ENCODE measurements at places on chromosomes 7 and 10.
A peak's percentile ranks its signal among the peaks of the same experiment; 100 is the strongest.

GRCh38 chr10:121596689-121597503 lies 1.3 kb downstream of the FGFR2 start:
- DNase-seq, result no peak

DNA sequence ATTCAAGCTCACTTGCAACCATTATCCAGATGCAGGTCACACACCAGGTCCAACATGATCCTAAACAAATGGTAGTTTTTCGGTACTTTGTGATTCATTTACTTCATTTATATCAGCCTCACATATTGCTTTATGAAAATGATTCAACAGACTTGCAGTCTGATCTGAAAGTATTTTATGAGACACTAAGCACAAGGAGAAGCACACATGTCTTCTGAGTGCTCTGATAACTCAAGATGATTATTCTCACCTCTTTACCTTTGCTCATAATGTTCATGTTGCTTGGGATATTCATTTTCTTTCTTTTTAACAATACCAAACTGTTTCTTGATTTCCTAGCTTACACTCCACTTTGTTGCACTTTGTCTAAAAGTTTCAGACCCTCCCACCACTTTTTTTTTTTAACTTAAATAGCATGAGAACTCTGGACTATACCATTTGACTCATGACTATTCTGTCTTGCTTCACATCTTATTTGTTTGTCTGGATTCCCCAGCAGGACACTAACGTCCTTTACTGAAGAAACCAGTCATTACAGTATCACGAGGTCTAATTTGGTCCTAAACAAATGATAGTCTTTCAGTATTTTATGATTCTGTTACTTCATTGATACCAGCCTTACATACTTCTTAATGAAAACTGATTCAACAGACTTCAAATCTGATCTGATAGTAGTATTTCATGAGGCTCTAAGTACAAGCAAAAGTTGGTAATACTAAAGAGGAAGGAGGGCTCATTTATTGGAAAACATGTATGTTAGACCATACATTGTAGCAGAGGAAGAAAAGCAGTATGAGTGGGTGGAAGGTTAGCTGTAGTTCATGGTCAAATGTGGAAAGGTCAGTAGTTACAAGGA lies 171.8 kb upstream of the AHR start:
- no peak for DNase-seq

GRCh38 chr10:5812283-5813090 lies 747 bp downstream of the GDI2 start:
- DNase-seq, result no peak

- DNase-seq, result peak; percentile 21
These were observed 95.7 kb downstream of the DGKB start for GRCh38 chr7:14806891-14807290.

DNA sequence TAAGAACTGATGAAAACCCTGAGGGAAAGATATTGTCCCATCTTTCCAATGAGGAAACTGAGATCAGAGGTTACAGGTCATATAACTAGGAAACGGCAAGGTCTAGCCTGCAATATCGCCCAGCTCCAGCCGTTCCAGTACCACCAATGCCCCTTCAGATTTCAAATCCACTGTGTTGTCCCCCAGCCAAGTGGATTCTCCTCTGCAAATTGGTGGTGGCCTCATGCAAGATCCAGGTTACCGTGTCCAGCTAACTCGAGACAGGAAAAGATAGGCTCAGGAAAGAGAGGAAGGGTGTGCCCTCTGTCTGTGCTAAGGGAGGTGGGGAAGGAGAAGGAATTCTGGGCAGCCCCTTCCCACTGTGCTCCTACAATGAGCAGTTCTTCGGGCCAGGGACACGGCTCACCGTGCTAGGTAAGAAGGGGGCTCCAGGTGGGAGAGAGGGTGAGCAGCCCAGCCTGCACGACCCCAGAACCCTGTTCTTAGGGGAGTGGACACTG lies 25.3 kb downstream of the PRSS2 start:
- no peak for DNase-seq

DNA sequence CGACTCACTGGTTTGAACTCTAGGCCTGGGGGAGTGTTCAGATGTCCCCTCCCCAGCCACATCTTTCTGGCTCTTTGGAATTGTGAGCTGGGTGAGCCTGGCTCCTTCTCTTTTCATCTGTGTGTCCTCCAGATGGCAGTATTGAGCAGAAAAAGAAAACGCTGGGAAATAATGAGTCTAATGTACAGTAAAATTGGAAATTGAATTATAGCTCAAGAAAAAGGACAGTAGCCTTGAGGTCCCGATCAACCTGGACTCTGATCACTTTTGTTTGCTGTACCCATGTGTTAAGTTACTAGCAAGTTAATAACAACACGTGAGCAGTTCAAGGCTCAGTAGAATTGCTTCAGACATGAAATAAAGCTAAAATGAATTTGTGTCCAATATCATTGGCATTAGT lies 77.9 kb downstream of the SNX10 start:
- peak; percentile 38 for DNase-seq

DNA sequence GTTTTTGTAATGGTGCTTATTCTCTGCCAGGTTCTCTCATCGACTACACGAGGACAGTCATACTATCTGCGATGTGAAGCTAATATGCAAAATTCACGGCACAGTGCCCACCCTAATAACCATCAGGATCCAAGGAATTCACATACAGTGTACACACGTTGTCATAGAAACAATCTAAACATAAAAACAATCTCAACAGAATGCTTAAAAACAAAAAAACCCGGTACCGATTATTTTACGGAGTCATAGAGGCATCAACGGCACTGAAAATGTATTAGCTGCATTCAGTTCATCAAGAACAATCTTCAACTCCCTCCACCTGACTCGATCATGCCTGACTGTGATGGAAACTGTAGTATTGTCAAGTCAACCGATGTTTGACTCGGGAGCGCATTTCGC lies 628 bp downstream of the MRPS33 start:
- DNase-seq, result peak; percentile 47

DNA sequence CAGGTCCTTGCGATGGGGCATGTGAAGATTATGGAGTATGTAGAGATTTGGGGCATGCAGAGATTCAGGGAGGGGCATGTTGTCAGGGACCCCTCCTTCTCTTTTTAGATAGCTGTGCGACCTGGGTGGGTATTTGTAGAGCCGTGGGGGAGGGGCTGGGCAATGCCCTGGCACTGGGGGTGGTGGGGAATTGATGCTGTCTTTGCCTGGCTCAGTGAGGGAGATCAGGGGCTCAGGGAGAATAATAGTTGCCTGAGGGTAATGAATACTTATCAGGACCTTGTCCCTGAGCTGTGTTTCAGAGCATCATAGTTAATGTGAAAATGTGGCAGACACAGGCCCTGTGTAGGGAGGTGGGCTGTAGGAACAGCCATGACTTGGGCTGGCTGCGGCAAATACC lies 3.5 kb downstream of the RAMP3 start:
- no peak for DNase-seq

GRCh38 chr10:133487085-133487484 lies 33.3 kb downstream of the SCART1 start:
- no peak for DNase-seq

DNA sequence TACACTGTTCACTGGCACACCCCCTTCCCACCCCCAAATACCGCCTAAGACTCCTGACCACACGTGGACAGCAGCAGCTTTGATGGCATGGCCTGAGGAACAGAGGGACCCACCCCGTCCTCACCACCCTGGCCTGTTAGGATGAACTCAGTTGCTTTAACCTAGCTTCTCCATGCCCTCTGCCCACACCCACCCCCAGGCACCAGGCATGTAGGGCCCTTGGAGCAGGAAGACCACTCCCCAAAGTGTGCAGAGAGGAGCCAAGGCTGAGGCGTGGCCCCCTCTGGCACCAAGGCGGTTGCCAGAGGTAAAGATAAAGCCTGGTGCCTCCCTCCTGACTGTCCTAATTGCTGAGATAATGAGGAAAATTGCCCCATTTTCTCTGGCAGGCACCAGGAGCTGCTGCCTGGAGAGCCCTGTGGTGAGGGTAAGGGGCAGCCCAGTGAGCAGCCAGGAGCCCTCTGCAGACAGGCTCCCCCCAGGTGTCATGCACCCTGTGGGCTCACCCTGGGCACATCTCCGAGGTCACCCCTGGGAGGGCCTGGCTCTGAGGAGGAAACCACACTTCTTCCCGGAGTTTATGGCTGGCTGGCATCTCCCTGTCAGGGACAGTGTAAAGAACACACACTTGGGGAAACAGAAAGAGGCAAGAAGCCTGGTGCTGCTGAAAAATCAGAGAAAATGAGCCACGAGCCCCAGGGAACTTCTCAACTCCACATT lies 47.7 kb downstream of the LRRC20 start:
- DNase-seq, result no peak

DNA sequence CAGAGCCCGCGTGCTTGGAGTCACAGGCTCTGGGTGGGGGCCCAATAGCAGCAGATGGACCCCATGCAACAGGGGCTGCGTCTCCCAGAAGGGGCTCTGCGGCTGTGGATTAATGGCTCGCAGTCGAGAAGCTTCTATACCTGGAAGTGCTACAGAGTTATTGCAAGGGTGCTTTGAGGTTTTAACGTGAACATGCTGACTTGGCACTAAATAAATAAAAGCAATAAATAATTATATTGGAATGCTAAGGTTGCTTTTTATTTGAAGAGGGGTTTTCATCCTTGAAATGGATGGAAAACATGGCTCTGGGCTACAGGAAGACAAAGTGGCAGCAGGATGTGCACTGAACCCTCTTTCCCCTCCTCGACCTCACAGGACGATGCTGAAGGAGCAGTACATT lies 122.4 kb downstream of the PAXIP1 start:
- no peak for DNase-seq

DNA sequence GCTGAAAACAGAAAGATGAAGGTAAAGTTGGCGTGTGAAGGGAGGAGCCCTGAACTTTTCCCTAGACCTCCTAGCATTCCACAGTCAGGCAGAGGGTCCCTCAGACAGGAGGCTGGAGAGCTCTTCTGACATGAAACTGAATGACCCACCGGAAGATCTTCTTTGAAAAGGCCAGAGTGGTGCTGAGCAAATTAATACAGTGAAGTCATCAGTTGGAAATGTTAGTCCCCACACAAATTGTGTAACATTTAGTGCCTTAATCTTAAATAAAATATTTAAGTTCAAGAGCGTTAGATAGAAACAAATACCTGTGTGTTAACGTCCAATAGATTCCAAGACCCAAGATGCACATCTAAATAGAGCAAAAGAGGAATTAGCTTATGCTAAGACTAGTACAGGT lies 49.0 kb upstream of the WNT16 start:
- DNase-seq, result no peak

DNA sequence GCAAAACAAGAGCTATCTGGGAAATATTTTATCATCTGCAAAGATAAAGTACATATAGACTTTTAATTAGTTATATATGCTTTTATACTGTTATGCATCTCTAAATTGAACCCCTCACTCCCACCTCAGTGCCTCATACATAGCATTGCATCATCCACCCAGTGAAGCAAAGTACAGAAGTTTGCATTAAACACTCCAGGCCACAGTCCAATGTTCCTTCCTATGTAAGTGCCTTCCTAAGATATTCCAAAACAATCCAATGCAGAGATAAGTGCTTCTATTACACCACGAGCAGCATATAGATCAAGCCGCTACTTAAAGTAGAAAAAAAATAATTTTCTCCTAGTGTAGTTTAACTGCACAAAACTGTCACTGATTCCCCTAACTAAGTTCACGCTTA lies 3.4 kb downstream of the CPXM2 start:
- no peak for DNase-seq

DNA sequence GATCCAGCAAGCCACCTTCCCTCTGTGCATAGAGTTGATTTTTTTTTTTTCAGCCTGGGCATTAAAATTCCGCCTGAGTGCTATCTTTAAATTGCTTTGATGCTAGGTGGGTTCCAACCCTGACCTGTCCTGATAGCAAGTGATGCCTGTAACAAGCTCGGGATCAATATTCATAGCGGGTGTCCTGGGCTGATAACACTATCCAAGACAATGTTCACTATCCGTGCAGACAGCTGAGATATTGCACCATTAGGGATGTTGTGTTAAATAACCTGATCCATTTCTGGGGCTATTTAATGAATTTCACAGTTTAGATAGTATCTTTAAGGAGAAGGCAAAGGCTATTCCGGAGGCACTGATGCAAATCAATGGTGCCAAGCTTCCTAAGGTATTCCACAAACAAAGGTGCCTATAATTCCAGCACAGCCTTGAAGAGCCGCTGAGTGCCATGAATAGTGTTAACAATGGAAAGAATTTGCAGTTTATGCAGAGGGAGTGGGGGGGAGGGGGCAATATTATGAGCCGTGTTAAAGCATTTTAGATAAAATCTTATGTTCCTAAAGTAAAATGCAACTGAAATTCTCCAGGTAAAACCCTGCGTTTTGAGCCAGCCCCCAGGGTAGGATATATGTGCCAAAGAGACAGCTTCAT lies 4.2 kb upstream of the NKX1-2 start:
- no peak for DNase-seq

- DNase-seq, result no peak
These were observed 227.0 kb downstream of the TMEM178B start for GRCh38 chr7:141300816-141301215.

DNA sequence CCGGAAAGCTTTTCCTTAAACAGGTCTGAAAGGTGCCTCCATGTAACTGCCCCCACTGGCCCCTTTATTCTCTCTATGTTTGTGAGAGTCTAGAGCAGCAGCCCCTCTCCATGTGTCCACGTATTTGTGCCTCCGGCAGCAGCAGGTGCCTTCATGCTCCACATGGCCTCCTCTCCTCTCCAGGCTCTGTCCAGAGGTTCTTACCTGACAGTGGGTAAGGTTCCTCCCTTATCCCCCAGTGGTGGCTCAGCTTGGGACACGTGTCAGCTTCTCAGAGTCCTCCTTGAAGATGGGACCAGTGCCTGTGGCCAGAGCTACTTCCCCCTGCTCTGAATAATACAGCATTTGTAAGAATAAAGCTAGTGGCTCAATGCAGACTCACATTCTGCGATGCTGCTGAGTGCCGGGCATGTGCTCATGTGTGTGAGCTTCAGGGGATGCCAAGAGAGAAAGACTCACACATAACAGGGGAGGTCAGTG lies 7.9 kb downstream of the CALML3 start:
- DNase-seq, result no peak

DNA sequence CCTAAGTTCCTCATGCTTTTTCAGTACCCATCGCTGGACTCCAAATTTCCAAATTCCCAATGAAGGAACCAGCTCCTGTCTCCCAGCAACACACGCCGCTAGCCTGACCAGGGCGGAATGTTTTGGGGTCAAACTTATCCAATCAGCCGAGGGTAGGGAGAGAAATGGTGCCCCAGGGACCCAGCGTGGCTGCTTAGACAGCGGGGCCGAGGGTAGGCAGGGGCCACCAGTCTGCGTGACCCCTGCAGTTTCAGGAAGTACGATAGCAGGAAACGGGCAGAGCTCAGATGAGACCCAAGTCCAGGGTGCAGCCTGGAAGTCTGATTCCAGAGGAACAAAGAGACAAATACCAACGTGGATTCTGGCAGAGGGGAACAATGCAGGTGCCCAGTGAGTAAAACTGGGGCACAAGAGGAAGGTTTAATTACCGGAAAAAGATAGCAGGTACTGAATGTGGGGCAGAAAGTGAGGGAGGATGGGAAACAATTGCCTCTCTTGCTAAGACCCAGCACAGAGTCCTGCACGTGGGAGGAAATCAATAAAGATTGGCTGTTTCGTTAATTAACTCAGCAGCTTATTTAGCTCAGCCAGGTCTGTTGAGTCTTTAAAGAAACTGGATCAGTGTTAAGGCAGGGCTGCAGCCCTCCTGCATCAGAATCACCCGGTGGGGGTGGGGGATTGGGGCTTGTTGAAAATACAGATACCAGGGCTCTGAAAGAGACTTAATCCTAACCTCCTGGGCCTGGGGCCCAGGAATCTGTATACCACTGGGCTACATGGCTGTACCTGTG lies 50.4 kb upstream of the NFE2L3 start:
- no peak for DNase-seq

Measured in kidney glomerular epithelial cell (primary cell).